ENCODE measurements at places on chromosomes 3 and 15.

DNA sequence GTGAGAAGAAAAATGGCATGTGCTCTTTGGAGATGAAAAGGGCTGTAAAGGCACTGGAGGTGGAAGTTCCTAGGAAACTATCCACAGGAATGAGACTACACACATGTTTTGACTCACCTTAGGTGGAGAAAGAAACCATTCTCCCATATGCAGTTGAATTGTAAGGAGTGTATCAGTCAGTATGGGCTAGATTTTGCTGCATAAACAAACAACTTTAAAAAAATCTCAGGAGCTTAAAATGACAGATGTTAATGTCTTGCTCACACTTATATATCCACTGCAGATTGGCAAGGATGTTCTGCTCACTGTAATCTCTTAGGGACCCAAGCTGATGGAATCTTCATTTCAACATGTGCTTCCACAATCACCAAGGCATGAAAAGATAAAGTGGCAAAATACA is 25.6 kb downstream of the RPL22L1 start:
- DNase-seq: no peak

DNA sequence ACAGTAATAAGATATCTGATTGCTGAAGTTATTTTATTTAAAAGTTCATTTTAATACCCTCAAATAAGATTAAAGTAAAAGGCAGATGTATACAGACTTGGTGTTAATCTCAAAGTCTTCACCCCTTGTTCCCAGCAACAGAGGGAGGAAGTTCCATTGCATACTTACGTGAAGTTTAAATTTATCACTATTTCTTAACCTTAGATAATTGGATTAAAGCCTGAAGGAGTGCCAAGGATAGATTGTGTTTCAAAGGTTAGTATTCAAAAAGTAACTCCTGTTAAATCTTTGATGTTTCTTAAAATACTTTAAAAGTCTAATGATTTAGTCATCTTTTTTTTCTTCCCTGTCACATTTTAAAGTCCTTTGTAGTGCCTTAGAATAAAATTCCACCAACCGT is 39.3 kb downstream of the ATP1B3 start:
- no peak for DNase-seq

DNA sequence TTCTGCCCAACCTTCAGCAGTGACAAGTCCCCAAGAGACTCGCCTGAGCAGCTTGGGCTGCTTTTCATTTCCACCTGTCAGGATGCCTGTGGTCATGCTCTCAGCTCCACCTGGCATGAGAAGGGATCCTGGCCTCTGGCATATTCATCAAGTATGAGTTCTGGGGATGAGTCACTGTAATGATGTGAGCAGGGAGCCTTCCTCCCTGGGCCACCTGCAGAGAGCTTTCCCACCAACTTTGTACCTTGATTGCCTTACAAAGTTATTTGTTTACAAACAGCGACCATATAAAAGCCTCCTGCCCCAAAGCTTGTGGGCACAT is 3.5 kb downstream of the MYD88 start:
- no peak for DNase-seq

- DNase-seq: no peak
Measured at GRCh38 chr3:78913711-78914110, 854.1 kb downstream of the ROBO1 start.

DNA sequence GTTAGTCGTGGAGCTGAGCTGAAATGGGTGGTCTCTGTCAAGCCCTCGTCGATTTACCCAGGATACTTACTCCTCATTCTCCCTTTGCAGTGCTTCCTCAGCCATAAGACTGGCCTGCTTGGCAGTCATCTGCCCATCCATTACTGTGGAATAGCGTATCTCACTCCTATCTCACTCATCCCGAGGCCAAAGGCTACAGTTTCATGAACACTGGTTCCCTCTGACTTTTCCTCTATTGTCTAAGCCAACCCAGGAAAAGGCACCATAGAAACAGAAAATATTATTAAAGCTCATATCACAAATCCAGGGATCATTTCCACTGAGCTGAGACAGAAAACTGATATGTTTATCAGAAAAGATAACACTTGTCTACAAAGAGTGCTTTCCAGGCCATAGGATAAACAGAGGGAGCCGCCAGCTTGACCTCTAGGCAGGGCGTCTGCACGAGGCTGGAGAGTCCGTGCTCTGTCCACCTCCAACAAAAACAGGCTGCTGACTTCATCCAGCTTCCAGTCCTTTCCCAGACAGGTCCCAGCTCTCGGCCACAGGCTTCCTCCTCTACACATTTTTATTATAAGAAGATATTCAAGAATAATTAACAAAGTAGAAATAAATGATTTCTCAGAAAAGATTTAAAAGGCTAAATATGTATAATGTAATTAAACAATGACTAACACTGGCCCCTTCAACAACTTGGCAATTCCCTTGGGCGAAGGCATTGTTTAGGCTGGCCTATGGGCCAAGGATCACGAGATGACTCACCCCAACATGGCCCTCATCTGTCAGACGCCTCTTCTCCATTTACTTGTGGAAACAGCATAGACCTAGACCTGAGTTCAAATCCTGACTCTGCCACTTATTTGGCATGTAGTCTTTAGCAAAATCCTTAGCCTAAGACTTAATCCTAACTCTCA is 27.4 kb upstream of the BOC start:
- DNase-seq: no peak

DNA sequence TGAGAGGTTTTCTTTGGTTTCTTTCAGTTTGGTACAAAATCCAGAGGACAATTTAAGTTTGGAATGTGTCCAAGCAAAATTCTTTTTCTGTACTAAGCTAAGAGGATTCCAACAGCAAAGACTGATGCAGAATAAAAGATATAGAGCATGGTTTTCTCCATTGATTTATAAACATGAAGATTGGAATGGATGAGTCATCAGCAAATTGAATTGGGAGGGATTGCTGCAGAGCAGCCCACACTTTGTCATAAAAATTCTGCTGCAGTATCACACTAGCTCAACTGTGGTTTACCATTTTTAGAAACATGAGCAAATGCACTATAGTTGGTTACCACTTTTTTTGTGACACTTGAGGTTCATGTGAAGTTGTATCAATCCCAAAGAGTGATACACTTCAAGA is 16.1 kb upstream of the LARP6 start:
- no peak for DNase-seq

DNA sequence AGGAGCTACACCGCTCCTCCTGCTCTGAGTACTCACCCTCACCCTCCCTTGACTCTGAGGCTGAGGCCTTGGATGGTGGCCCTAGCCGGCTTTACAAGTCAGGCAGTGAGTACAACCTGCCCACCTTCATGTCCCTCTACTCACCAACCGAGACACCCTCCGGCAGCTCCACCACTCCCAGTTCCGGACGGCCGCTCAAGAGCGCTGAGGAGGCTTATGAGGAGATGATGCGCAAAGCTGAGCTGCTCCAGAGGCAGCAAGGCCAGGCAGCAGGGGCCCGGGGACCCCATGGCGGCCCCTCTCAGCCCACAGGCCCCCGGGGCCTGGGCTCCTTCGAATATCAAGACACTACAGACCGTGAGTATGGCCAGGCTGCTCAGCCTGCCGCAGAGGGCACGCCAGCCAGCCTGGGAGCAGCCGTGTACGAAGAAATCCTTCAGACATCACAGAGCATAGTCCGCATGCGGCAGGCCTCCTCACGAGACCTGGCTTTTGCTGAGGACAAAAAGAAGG is 21.2 kb upstream of the APEH start:
- DNase-seq: no peak

- DNase-seq: no peak
Measured at GRCh38 chr3:170180079-170180907, 1.2 kb downstream of the PHC3 start.

DNA sequence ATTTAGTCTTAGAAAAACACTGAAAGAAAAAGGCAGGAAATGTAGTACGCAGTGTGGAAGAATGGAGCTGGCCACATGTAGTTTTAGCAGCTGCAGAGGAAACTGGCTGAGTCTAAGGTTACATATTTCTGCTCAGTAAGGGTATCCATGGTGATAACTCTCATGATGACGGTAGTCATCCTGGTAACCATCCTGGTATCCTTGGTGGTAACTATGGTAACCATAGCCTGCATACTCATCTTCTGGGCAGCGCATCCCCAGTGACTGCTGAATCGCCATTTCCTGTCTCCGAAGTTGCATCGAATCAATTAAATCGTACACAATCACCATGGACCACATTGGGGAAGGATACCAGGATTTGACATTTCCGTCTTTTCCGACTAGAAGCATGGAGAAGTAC is 35.7 kb downstream of the CCDC80 start:
- peak; percentile 29 for DNase-seq

GRCh38 chr15:85616549-85617110 is 178.1 kb downstream of the KLHL25 start:
- DNase-seq: no peak

- DNase-seq: no peak
Measured at GRCh38 chr15:93268066-93268465, 179.1 kb upstream of the RGMA start.
